Natural killer cell treated with Interleukin-12 subunit alpha and Interleukin-12 subunit beta and Interleukin-15 and Interleukin-18, amount 100 ng/mL, for 72 hours (primary cell): ENCODE measurements at places on chromosomes 16 and 17.

DNA sequence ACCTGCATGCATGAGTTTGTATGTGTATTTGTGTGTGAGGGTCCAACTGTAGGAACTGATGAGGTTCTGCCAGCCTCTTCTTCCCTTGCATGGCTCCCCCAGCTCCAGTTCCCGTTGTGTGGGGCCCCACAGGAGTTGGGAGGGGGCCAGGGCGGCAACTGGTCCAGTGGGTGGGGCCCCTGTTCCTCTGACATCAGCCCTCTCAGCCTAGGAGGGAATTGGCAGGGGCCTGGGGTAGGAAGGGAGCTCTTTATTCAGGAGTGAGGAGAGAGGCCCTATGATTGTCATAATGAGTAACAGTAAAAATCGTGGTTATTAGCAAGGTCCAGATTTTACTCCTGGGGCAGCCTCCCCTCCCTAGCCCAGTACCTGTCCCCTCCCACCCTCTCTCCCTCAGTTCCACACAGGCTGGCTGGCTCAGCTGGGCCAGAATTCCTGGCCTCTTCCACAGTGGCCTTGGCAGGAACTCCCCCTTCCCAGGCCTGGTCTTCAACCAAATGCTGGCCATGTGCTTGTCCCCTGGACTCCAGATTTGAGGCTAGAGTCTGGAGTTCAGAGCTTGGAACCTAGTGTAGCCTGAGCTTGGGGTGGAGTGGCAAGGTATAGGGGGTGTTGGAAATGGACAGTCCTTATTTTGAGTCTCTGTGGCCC, 18.9 kb downstream of the RARA start:
- DNase-seq: no peak

- no peak for DNase-seq
These were observed 7.0 kb downstream of the TMIGD1 start for GRCh38 chr17:30326809-30327208.

DNA sequence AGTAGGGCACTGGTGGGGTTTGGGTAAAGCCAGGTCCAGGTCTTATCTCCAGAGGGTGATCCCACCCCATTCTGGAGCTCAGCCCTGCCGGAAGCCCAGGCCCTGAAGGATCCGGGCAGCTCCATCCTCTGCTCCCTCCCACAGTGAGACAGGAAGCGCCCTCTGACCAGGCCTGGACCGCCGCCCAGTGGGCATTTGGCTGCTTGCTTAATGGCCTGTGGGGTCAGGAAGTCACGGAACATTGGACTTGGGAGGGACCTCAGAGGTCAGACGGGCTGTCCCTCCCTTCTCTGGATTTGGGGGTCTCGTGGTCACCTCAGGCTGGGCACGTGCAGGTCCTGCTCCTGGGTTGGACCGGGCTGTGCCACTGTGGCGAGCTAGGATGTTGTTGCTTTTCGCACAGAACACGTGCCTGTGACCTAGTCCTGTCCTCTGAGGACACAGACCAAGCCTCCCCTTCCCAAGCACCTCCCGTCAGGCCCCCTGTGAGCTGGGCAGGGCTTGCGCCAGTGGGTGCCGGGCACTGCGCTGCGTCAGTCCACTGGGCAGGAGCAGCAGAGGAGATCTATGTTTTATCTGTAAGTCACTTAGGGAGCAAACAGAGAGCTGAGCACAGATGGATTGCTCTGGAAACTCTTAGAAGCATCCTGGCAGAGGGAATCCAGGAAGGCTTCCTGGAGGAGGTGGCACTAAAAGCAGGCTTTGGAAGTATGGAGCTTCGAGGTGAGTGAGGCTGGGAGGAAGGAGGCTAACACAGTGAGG, 49.4 kb upstream of the GSE1 start:
- DNase-seq: no peak

DNA sequence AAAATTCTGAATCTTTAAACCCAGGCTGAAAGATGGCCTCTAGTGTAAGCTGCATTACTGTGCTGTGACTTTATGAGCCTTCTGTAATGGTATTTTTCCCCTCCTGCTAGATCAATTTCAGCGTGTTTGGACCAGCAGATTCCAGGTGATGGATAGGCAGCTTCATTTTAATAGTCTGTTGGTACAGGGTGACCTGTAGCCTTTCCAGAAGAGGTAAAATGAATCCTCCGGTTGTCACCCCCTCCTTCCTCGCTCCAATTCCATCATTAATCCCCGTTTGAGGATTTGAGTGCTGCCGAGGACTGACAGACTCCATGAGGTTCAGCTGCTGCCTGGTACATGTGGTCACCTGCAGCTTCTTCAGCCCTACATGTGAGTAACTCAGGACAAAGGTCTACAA, 48.9 kb downstream of the MYH3 start:
- DNase-seq: no peak

DNA sequence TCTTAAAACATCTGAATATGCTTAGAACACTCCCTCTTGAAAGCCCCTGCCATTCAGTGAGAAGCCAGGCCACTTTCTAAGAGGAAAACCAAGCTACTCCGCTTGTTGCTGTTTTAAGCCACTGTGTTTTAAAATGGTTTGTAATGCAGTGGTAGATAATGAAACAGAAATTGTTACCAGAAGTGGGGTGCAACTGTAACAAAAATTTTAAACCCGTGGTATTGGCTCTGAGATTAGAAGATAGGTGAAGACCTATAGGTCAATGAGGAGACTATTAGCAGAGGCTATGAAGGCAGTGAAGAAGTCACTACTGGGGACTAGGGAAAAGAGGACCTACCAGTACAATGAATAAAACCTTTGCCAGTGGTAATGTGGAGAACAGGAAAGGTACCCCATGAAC, 266.5 kb downstream of the IRF8 start:
- DNase-seq: no peak

DNA sequence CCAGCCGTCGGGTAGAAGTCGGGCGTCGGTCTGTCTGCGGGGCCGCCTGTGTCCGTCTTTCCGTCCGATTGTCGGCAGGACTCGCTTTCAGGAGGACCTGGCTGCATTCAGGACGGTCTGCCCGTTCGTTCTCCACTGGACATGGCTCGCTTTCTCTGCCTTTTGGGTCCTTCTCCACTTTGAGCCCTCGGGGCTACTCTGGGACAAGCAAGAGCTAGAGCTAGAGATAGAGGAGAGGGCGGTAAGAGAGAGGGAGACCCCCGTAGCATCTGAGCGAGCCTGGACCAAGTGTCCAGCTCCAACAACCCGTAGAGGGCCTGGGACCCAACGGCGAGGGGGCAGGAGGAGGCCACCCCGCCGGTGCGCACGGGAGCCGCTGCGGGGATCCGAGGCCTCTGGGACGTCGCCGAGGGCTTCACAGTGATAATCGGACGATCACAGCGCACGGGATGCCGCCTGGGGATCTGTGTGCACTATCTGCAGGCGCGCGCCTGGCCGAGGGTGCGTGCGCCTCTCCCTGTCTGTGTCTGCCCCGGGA, 4.5 kb downstream of the TBX4 start:
- no peak for DNase-seq

- DNase-seq: no peak
These were observed 44.0 kb upstream of the NACA2 start for GRCh38 chr17:61634942-61635538.

GRCh38 chr16:31485571-31485970, 2.6 kb downstream of the SLC5A2 start:
- DNase-seq: no peak

GRCh38 chr17:78058001-78058400, 70.6 kb downstream of the TMC6 start:
- DNase-seq: no peak

GRCh38 chr16:87033541-87034300, 283.5 kb downstream of the C16orf95 start:
- DNase-seq: no peak

- DNase-seq: peak; percentile 90
These were observed at the start of gene PLSCR3 for GRCh38 chr17:7394452-7395191. PLSCR3 (minus strand) TSS chr17:7394525; CDS start chr17:7394110, 415 bp downstream.

GRCh38 chr17:81406117-81406953, 11.1 kb downstream of the BAHCC1 start:
- DNase-seq: no peak

- DNase-seq: no peak
These were observed 13.0 kb downstream of the GPR142 start for GRCh38 chr17:74380086-74380958.
